ENCODE measurements at places on chromosomes 13 and 19.

GRCh38 chr19:1657746-1658145, 5.3 kb upstream of the TCF3 start:
- no peak for DNase-seq

- DNase-seq: no peak
Measured at GRCh38 chr19:30280018-30280417, 92.2 kb upstream of the ZNF536 start.

- no peak for DNase-seq
Measured at GRCh38 chr13:26813321-26813979, 52.9 kb upstream of the GPR12 start.

DNA sequence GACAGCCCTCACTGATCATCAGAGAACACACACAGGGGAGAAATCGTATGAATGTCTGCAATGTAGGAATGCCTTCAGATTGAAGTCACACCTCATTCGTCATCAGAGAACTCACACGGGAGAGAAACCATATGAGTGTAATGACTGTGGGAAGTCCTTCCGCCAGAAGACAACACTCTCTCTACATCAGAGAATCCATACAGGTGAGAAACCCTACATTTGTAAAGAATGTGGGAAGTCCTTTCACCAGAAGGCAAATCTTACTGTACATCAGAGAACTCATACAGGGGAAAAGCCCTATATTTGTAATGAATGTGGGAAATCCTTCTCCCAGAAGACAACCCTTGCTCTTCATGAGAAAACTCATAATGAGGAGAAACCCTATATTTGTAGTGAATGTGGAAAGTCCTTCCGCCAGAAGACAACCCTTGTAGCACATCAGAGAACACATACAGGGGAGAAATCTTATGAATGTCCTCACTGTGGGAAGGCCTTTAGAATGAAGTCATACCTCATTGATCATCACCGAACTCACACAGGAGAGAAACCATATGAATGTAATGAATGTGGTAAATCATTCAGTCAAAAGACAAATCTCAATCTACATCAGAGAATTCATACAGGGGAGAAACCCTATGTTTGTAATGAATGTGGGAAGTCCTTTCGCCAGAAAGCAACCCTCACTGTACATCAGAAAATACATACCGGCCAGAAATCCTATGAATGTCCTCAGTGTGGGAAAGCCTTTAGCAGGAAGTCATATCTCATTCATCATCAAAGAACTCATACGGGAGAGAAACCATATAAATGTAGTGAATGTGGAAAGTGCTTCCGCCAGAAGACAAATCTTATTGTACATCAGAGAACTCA, 32.5 kb downstream of the ZNF567 start:
- no peak for DNase-seq

DNA sequence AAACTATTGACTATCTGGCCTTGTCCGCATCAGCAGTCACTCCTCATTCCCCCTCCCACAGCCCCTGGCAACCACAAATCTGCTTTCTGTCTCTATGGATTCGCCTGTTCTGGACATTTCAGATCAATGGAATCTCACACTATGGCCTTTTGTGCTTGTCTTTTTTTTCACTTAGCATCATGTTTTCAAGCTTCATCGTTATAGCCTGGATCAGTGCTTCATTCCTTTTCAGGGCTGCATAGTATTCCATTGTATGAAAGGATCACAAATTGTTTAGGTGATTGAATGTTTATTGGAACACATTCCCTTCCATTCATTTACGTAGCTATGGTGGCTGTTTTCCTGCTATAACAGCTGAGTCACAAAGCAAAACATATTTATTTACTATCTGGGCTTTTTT, 7.7 kb upstream of the PGLYRP2 start:
- DNase-seq: no peak

GRCh38 chr13:77492982-77493381, 42.5 kb upstream of the SCEL start:
- no peak for DNase-seq

- no peak for DNase-seq
Measured at GRCh38 chr13:27168906-27169657, 2.5 kb downstream of the USP12 start.

GRCh38 chr13:40653527-40654318, 12.7 kb downstream of the FOXO1 start:
- no peak for DNase-seq

- DNase-seq: no peak
Measured at GRCh38 chr13:73462241-73462640, 403.4 kb downstream of the KLF5 start.

GRCh38 chr19:49937750-49938381, 8.6 kb upstream of the NUP62 start:
- DNase-seq: no peak

- no peak for DNase-seq
Measured at GRCh38 chr13:60152904-60153303, 10.8 kb downstream of the DIAPH3 start.

DNA sequence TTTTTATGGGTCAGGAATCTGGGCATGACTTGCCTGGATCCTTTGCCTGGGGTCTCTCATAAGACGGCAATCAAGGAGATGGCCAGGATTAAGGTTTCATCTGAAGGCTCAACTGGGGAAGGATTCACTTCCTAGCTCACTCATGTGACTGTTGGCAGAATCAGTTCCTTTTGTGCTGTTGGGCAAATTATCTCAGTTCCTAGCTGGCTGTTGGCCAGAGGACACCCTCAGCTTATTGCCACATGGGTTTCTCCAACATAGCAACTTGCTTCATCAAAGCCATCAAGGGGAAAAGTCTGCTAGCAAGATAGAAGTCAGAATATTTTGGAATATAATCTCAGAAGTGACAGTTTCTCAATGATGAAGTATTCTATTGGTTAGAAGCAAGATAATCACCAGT, 12.2 kb upstream of the EVI5L start:
- DNase-seq: no peak

DNA sequence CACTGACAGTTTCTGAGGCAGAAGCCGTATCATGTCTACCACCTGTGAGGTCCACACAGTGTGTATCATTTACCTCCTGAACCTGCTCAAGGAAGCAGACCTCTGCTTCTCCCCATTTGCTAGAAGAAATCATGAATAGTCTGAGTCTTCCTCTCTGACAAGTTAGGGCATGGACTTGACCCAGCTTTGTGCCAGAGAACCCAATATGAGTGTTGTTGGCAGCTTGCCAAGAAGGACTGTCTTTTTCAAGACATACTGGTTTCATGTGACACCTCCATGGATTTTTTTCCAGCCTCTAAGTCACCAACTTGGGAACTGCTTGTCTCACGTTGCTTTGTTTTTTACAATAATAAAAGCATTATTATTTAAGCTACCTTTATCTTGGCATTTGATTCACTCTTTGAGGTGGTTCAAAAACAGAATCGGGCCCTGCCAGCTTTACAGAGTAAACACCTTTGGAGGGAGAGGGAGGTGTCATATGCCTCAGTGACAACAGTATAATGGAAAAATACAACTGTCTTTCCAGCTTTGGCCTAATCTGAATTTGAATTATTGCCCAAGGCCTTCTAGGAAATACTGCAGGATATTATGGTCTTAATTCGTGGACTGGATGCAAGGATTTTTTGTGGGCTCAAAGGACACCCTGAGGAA, 9.6 kb downstream of the ZNF211 start:
- no peak for DNase-seq
